ENCODE measurements at places on chromosomes 1 and 21.

- no peak for DNase-seq
These were observed 7.8 kb downstream of the VANGL2 start for GRCh38 chr1:160407839-160408801.

DNA sequence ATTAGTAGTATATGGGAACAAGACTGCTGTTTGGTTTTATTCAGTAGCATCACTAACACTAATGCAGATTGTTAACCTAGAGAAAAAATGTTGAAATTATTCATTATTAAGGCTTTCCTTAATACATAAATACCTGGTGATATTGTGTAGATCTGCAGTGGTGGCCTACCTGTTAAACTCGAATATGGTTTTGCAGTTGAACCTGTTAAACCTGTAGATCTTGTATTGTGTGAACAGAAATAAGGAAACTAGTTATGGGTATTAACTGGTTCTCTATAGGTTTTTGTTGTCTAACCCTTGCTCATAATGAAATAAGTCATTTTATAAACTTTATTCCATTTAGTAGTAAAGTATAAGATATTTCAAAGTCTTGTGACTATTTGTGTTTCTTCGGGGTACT is 23.9 kb downstream of the PKN2 start:
- DNase-seq: no peak

GRCh38 chr1:160880216-160880615 is 4.8 kb downstream of the ITLN1 start:
- no peak for DNase-seq

- DNase-seq: no peak
These were observed 25.0 kb downstream of the ZBTB8B start for GRCh38 chr1:32489774-32490454.

GRCh38 chr1:213858581-213858980 is 129.2 kb upstream of the PROX1 start:
- no peak for DNase-seq

DNA sequence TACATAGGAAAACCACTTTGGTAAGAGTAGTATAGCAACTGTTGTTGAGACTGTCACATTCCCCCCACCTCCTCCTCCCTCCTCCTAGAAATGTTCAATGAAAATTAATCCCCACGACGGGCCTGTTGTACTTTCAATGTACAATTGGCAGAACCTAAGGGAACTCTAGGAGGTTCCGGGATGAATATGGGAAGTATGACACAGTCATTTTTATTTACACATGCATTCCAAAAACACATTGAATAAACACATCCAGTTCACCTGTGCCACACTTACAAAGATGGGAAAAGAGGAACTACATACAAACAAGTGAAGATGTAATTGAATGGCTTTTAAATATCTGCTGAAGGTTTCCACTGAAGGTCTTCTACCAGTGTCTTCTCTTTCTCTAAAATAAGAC is 144.4 kb upstream of the NBPF11 start:
- no peak for DNase-seq

DNA sequence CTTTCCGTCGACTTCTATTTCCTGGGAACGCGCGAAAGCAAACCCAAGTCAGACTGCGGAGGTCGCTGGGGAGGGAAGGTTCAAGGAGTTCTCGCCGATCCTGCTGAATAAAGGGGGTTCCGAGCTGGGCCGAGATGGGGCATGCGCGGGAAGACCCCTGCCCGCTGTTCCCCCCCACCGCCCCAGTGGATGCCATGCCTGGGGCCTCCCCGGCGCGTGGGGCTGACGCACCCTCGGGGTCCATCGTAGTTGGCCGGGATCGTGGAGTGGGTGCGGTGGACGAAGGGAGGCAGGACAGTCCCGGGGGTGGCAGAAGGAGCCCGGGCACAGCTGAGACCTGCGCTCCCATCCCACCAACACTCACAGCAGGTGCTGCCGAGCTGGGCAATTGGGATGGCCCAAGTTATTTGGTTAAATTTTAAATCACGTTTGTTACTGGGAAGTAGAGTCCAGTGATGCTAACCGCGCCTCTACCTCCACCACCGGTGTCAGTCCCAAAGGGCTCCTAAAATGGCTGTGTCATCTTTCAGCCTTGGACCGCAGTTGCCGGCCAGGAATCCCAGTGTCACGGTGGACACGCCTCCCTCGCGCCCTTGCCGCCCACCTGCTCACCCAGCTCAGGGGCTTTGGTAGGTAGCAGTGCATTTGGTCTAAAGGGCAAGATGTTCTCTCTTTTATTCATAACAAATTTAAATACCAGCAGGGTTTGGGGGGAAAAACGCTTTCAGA is 801 bp downstream of the MX1 start:
- DNase-seq: no peak

DNA sequence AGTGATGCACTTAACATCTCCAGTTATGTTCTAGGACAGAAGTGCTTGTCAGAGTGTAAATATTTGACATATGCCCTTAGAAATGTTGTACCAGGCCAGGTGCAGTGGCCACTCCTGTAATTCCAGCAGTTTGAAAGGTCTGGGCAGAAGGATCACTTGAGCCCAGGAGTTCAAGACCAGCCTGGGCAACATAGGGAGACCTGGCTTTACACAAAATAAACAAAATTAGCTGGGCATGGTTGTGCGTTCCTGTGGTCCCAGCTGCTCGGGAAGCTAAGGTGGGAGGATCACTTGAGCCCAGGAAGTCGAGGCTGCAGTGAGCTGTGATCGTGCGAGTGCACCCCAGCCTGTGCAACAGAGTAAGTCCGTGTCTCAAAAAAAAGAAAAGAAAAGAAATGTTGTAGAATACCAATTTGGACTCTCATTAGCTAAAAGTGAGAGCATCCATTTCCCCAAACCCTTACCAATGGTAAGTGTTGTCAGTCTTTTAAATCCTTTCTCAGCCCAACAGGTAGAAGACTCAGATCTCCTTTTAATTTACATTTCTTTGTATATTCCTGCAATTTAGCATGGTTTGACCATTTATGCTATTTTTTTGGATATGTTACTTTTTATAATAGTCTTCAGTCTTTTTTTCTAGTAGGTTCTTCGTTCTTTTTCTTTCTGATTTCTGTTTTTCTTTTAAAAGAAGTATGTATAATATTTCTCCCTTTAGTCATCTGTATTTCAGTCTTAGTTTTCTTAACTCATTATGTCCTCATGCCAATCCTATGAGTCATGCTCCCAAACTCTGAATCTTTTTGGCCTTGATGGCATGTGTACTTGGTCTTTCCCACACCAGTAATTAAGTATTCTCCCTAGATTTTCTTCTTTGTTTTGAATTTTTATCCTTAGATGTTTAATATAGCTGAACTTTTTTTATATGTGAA is 74.4 kb downstream of the CAMTA1 start:
- no peak for DNase-seq

GRCh38 chr1:246454655-246455054 is 52.4 kb downstream of the SMYD3 start:
- no peak for DNase-seq

Data from AML-193 (cell line).